ENCODE measurements at places on chromosomes 6 and 20.
A peak's percentile ranks its signal among the peaks of the same experiment; 100 is the strongest.

DNA sequence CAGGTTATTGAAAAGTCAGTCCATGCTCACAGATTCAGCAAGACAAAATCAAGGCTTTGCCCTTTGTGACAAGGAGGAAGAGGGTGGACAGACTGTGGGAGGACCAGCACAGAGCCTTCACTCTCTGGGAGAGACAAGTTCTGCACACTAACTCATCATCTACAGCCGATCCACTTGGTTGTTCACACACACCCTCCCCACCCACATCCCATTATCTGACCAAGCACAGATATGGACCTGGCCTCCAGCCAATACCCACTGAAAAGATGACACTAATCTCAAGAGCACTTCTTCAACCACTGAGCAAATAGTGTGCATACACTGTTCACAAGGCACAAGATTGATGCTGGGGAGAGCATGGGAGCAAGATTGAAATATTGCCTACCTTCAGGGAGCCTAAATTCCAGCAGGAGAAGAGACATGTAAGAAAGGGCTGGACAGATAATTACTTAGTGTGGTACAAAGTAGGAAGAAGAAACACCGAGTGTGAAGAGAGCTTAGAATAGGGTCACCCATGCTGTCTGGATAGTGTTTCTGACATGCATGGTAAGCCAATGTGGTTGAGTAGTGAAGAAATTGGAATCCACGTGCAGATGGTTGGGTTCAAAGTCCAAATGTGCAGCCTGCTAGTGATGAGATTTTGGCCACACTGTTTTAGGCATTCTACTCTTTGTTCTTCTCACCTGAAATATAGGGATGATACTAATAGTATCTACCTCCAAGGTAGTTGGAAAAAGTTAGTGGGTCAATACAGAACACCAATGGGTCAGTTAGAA lies 21.7 kb upstream of the IL17A start:
- DNase-seq = no peak

GRCh38 chr20:46468508-46468907 lies 44.9 kb downstream of the ZNF334 start:
- no peak for DNase-seq

- no peak for DNase-seq
These were observed 212.2 kb upstream of the CST7 start for GRCh38 chr20:24736844-24737211.

DNA sequence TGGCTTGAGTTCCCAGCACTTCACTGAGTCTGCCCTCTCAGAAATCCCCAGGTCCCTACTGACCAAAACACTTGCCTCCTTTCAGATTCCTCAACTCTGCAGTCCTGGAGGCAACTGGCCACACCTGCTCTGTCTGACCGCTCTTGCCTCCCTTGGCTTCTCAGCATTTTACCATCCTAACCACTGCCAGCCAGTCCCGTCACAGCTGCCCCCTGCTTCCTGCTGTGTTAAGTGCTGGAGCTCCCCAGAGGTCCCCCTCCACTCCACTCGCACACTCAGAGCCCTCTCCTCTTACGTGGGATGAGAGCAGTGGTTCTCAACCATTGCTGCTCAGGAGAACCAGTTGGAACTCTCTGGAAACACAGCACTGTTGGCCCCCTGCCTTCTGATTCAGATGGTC lies 20.5 kb downstream of the ADAT2 start:
- DNase-seq = no peak

GRCh38 chr6:125392682-125393081 lies 90.9 kb upstream of the HDDC2 start:
- no peak for DNase-seq

- no peak for DNase-seq
These were observed 25.2 kb downstream of the ESR1 start for GRCh38 chr6:151832710-151833109.

GRCh38 chr6:82954937-82955577 lies 110.6 kb downstream of the UBE3D start:
- no peak for DNase-seq

GRCh38 chr6:31114970-31115849 lies 610 bp downstream of the PSORS1C1 start:
- DNase-seq = no peak

- no peak for DNase-seq
These were observed 26.4 kb upstream of the ADRM1 start for GRCh38 chr20:62276439-62276838.

- no peak for DNase-seq
These were observed 84.9 kb upstream of the SCAF8 start for GRCh38 chr6:154648188-154648887.

- DNase-seq = no peak
These were observed 14.0 kb downstream of the DCBLD1 start for GRCh38 chr6:117496383-117496990.

DNA sequence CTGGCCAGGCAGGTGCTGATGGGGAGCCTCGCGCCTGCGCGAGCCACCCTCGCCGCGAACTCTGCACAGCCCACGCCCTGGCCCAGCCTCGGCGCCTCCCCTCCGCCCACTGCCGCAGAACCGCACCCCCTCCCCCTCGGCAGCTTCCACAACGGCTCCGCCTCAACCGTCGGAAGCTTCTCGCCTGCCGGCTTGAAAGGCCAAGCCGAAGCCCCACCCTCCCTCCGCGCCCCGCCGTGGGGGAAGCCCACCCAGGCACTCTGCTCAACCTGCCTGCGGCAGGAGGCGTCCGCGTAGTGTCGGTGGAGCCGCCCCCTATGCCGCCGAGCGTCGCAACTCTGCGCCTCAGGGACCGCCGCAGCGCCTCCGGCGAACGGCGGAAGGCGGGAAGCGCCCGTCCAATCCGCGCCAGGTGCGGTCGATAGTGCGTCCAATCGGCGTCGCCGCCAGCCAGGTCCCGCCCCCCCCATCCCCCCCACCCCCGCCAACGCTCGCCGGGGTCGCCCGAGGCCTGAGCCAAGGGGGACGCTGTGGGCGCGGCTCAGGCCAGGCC lies at the start of gene SYCP2:
TSS of gene SYCP2 (minus strand) at position 342 of the 553 bp plus-strand sequence. CDS start 11,224 bp downstream, outside the sequence.
- DNase-seq = no peak

DNA sequence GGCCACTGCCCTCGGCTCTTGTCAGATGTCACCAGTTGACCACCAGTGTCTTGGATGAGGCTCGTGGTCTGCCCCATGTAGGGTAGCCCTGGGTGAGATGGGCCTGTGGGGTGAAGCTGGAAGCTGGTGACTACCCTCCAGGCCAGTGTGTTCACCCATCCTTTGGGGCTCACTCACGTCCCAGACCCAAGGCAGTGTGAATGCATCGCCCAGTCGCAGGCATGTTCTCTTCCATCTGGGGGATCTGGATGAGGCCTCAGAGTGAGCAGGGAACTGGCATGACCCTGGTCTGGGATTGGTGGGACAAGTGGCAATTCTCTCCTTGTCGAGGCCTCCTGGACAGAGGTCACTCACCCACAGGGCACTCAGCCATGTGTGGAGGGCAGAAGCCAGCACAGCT lies 120.1 kb upstream of the PHACTR3 start:
- DNase-seq = no peak

GRCh38 chr20:41029150-41029901 lies 704 bp downstream of the TOP1 start:
- DNase-seq = no peak

DNA sequence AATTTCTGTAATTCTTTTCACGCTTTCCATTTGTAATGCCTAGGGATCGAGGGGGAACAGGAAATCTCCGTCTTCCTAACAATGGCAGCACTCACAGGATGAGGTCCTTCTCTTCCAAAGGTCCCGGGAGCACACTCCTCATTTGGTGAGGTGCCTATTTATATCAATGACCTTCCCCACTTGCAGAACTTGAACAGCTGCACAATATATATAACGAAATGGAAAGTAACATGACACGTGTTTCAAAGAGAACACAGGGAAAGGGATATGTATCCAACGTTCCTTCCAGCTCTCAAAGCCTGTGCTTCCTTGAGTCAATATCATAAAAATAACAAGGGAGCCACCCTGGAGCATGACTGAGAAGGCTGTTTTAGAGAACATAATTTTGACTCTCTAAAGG lies 78.6 kb upstream of the RBM24 start:
- DNase-seq = no peak

DNA sequence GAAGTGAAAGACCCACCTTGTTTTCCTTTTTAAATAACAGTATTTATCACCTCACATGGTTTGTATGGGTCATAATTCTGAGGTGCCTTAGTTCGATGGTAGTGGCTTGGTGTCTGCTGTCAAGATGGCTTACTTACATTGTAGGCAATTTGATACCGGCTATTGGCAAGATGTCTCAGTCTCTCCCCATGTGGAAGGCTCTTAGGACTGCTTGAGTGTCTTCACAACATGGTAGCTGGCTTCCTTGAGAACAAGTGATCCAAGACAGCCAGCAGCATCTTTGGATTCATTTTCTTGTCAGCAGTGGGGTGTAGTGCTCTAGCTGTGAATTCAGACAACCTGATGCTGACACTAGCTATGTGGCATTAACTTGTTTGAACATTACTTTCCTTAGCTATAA lies 70.1 kb downstream of the CBFA2T2 start:
- no peak for DNase-seq

DNA sequence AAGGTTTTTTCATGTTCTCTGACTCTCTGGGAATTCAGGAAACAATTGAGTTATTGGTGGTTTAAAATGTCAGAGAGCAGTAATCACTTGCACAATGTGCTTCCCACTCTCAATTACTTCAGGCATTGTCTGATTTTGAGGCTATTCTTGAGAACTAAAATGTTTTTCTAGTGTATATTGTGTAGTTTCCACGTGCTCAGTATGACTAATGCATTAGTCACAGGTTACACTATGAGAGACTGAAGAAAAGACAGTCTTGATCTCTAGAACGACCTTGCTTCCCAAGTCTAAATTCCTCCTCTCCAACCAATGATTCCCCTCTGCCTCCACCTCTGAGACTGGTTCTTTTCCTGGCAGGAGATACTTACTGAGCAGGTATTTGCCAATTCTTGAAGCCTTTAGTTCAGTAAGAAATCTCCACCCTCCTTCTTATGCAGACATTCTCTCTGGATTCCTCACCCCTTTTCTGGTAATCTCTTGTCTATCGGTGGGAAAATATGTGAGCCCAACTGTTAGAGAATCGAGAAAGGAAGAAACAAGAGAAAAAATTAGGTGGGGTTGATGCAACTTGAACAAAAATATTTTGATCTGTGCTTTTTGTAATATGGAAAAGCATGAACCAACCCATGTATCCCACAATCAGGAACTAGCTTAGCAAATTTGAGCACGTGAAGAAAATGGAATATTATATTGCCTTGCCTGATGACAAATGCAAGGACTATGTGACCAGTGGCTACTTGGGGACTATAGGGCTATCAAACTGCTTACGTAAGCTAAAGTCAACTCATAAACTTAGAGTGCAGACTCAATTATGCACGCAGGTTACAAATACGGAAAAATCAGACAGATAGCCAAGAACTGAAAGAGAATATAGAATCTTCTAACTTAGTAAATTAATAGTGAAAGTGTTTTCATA lies 61.1 kb upstream of the SLC22A16 start:
- DNase-seq = no peak

GRCh38 chr6:113185299-113185698 lies 671.8 kb upstream of the MARCKS start:
- no peak for DNase-seq

DNA sequence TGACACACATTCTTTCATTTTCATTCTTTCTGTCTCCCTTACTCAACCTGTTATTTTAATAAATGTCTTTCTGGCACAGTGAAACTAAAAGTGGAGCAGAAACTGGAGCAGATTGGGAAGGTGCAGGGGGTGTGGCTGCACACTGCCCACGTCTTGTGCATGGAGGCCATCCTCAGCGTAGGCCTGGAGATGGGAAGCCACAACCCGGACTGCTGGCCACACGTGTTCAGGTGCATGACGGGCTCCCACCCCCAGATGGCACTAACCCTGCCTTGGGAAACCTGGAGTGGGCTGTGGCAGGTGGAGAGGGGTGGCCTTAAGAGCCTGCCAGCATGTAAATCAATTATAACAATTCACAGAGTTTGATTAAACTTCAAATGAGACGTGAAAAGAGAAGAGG lies 71.4 kb upstream of the PBOV1 start:
- peak; percentile 10 for DNase-seq

GRCh38 chr6:149895833-149896271 lies 2.1 kb downstream of the RAET1E start:
- peak; percentile 7 for DNase-seq

DNA sequence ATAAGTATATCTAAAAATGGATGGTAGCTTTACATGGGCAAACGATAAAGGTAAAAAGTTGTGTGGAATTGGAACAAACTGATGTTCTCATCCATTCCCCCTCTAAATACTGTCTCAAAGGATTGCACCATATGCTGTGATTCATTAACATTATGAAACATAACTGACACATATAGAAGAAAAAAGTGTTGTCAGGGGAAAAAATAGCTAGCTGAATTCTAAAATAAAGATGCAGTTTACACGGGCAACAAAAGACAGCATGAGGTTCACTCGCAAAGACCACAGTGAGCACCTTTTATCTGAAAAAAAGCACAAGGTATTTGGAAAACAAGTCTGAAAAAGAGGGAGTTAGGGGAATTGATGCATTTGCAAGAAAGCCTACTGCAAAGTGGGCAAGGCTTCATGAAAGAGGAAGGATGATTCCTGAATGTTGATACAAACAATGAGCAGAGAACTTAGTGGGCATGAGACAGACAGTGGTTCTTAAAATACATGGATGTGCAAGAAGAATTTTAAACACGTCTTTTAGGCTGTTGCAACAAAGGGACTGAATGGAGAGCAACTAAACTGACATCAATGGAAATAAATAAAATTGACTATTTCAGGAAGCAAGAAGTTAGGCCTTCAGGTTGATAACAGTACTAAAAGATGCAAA lies 280.9 kb downstream of the KIF16B start:
- no peak for DNase-seq

- no peak for DNase-seq
These were observed 513.2 kb upstream of the MAN1A1 start for GRCh38 chr6:119862719-119863118.

- no peak for DNase-seq
These were observed 94.4 kb downstream of the NCR2 start for GRCh38 chr6:41429506-41430504.

- DNase-seq = no peak
These were observed 2.6 kb downstream of the PTK7 start for GRCh38 chr6:43078691-43079090.

DNA sequence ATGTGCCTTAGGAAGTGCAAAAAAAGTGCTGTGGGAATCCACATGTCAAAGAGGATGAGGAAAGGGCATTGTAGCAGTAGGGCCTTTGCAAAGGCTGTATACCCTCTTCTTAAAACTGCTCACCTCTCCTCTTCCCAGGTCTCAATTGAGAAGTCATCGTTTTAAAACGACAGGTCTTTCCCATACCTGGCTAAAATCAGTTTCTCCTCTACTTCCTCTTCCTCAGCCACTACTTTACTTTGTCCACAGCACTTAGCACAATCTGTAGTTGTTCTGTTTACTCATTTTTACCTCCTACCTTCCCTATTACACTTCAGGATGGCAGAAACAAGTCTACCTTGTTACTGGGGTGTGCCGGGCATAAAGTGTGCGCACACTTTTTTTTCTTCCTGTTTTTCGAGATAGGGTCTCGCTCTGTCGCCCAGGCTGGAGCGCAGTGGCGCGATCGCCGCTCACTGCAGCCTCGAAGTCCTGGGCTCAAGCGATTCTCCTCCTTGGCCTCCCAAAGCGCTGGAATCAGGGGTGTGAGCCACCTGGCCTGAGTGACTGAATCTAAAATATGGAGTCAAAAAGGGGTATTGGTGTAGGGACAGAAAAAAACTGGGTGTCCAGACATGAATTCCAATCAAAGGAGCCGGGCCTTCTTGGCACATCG lies 9.8 kb upstream of the ELOVL5 start:
- no peak for DNase-seq
